ENCODE measurements at places on chromosomes 1 and 21.

DNA sequence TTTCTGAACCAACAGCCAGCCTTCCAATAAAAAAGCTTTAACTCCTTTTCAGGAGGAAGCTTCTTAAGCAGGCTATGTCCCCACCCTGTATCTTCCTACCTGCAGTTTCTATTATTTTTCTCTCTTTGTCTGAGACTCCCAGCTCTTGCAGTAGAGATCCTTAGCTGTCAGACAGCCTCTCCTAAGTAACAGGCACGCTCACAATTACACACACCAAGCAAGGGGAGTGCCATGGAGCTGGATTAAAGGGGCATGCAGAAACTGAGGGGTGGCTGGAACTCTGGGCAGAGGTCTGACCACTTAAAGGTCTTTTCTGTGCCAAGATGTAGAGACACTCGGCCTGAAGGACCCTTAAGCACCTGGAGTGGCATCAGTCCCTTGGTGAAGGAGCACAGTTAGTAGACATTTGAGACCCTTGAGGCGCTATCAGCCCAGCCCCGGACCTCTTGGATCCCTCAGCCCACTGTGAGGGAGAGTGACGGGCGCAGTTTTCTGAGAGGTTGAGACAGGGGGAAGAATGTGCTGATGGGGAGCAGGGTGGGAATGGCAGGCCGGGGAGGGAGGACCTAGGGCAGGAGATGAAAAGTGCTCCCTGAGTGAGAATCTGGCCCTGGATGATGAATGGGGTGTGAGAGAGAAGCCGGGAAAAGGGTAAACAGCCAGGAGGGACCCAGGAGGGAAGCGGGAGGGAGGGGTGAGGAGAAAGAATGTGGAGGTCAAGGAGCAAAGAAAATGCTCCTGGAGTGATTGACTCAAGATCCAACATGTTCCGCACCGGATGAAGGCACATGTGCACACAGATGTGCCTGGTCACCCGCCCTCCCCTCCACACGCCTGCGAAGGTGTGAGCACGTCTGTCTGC is 13.3 kb downstream of the PLXNA2 start:
- DNase-seq = no peak

GRCh38 chr1:177873238-177873637 is 96.6 kb downstream of the SEC16B start:
- peak; percentile 90 for DNase-seq

- DNase-seq = no peak
Observed at GRCh38 chr1:13498553-13498952, 15.2 kb downstream of the LRRC38 start.

DNA sequence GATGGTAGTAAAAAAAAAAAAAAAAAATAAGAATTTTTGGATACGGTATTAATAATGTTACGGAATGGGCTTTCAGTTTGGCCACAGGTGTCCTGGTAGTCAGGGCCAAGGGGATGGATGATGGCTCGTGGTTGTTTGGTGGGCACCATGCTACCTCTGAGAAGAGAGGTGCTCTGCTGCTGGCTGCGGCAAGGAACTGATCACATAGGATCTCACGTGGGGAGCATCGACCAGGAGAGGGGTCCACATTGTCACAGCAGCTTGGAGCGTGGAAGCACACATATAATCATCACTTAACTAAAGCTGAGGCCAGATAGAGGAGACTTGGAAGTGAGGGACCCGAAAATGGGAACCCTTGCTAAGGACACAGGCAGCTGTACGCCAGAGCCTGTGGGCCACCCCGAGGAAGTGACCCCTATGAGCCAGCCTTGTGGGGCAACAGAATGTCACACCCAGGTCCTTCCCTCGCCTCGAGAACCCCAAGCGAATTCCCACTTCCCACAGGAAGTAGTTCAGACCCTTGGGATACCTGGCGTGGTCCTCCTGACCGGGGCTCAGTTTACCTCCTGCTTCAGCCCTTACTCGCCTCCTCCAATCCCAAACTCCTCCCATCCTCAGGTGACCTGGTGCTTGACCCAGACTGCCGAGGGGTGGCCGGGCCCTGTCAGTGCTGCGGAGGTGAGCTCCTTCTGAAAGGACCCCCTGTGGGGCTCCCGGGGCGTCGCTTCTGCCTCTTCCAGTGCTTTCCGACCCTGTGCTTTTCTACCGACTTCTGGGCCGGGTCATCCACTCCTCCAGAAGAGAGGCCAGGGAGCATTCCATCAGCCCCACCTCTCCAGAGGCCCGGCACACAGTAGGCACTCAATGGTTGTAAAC is 222.0 kb downstream of the CAMTA1 start:
- no peak for DNase-seq

GRCh38 chr1:54483875-54484437 is 64.1 kb upstream of the ACOT11 start:
- no peak for DNase-seq

- DNase-seq = no peak
Observed at GRCh38 chr1:154327466-154328317, 2.4 kb downstream of the ATP8B2 start.

- DNase-seq = no peak
Observed at GRCh38 chr1:244328476-244328875, 123.2 kb downstream of the ADSS2 start.

- DNase-seq = no peak
Observed at GRCh38 chr1:182811975-182812722, 22.6 kb downstream of the NPL start.

GRCh38 chr1:43545695-43546387 is 15.2 kb downstream of the PTPRF start:
- no peak for DNase-seq

DNA sequence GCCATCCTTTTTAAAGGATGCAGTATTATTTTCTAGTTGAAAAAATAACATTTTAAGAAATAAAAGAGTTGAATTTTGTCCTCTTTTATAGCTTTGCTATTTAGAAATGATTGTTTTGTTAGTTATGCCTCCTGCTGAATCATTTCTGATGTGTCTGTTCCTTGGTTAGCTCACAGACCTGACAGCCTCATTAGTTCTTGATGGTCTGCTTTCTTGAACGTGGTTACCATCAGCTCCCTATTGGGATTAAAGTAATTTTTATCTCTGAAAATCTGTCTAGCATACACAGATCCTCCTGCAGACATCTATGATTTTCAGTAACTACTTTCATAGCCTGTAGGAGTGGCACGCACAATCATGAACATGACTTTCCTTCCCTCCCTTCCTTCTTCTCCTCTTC is 447.6 kb upstream of the B3GALT2 start:
- no peak for DNase-seq

GRCh38 chr1:44089371-44090048 is 29.1 kb upstream of the KLF17 start:
- no peak for DNase-seq

DNA sequence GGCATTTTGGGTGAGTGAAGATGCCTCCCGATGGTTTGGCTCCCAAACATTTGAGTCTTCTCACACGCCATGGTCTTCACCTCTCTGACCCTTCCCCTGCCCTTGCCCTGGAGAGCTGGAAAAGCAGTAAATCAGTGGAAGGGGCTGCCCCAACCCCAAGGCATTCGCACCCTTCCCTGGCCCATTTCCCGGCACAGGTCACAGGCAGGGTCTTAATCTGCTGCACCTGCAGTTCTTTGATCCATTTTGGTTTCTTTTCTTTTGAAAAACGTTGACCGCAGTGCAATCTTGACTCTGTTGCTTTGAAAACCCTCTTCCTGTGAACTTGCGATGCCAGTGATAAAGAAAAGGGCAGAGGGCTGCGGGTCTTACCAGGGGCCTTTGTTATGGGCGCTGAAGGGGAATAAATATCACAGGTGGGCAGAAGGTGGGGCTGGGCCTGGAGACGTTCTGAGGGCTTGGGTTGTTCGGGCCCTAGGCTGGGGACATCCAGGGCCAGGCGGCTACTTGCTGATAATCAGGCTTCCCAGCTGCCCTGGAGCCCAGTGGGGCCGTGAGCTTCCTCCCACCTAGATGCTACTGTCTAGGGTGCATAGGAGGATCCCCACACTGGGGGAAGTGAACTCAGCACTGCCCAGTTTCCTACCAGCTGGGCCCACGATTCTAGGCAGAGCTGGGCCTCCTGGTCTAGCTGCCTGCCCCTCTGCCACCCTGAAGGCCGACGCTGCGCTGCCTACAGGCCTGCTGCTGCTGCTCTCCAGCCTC is 38.6 kb upstream of the EPS8L3 start:
- no peak for DNase-seq

DNA sequence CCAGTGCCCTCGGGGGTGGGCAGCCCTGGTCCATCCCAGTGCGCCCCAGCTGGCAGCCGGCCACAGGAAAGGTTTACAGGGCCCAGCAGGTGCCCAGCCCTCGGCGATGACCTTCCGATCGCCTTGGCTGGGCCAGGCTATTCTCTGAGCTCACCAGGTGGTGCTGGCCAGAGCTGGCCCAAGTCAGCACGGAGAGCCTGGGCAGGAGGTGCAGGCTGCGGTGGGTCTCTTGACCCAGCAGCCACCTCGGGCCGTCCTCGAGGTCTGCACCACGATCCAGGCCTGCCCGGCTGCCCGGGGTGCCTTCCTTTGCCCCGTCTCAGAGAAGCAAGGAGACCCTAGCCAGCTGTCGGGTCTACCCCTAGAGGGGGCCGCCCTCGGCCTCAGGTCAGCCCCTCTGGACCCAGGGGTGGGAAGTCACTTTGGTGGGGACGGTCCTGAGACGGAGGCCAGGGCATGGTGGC is 370 bp downstream of the PERM1 start:
- no peak for DNase-seq

DNA sequence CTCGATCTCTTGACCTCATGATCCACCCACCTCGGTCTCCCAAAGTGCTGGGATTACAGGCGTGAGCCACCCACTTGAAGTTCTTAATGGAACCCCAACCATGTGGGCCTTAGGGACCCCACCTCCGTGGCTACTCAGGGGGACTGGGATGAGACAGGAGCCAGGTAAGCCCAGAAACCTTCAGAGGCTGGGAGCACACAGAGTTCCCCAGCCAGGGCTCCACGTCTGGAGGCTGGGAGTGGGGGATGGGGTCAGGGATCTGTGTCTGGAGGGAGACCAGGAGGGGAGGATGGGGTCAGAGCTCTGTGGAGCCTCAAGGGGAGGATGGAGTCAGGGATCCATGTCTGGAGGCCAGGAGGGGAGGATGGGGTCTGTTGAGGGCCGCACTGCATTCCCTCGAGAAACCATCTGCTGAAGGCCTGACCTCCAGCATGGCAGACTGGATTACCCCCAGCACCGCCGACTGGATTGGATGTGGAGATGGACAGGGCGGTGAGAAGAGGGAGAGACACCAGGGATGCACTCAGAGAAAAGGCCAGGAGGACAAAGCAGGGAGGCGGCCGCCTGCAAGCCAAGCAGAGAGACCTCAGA is 2.1 kb upstream of the FTCD start:
- no peak for DNase-seq

- DNase-seq = no peak
Observed at GRCh38 chr1:6084781-6085495, 39.2 kb downstream of the KCNAB2 start.

DNA sequence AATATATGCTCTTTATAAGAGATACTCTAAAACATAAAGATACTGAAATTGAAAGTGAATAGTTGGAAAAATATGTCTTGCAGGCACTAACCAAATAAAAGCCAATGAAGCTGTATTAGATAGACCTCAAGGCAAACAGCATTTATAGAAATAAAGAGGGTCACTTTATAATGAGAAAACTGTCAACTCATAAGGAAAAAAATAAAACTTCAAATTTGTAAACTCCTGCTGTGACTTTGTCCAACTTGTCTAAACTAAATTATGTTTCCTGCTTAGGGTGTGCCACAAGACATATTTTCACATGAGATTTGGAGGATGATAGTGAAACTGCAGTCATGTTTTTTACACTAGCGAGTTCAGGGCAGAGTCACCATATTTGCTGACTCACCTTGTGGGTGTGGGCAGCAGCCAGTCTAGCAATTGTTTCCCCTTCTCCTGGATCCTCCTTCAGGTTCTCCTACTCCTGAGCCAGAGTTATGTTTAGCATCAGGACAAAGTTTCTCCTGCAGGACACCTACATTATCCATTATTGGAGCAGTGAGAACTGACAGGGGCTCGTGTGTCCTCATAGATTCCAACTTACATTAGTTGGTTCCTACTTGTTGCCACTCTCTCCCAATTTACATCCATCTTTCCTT is 43.8 kb downstream of the CD53 start:
- DNase-seq = peak; percentile 9

DNA sequence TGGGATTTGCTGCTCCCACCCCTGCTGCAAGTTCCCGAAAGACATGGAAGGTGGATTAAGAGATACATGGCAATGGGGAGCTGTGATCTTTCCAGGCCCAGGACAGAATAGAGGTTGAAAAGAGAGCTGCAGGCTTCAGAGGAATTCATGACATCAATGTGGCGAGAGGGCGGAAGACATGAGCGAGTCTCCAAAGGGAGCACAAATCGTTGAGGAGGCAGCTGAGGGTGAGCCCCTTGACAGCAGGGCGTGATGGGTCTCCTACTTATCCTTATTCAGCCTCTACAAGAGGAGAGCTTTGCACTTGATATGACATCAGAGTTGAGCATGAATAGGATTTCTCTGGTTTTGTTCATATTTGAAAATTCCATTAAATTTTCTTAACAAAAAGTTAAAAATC is 45.5 kb upstream of the TACSTD2 start:
- no peak for DNase-seq

GRCh38 chr1:160371756-160372155 is 4.9 kb downstream of the NHLH1 start:
- no peak for DNase-seq

GRCh38 chr1:6898974-6899539 is 113.8 kb downstream of the CAMTA1 start:
- no peak for DNase-seq

- DNase-seq = no peak
Observed at GRCh38 chr1:1779691-1780597, 1.7 kb upstream of the NADK start.

DNA sequence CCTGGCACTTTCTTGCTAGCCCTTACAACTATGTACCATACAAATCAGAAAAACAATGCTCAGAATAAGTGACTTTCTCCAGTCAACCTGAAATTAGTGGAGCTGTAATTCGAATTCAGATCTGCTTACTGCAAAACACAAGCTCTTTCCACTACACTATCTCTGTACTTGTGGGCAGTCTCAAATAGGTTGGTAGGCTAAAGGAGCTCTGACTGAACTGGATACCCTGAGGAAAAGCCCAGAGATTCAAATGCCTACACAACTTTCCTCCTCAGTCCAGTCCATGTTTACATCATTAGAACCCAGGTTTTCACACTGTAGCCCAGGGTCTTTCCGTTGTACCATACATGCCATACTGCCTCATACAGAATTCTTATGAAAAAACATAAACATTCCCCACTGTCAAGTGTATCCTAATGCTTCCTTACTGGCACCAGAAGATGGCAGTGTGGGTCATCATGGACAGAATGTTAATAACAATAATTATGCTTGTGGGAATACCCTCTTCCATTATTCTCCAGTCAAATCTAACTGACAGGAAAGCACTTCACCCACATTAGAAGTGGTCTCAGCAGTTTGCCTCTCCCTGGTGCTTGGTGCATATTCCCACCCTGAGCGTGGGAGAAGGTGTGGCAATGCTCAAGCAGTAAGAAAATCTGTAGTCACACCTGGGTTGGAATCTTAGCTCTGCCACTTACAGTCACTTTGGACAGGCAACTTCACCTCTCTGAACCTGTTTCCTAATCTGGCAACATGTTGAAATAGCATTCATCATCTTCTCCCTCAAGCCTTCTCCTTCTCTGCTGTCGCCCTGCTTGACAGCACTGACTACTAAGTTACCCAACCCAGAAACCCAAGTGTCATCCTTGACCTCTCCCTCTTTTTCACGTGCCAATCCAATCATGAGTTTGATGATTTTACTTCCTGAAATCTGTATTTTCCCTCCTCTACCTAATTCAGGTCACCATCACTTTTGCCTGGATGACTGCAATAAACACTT is 14.4 kb upstream of the ZFYVE9 start:
- peak; percentile 69 for DNase-seq

- no peak for DNase-seq
Observed at GRCh38 chr1:72432645-72433267, 150.4 kb upstream of the NEGR1 start.

GRCh38 chr1:27959792-27960603 is at the start of gene XKR8:
Gene XKR8, plus strand, starts transcription at chr1:27959973. Its CDS starts 97 bp downstream, at chr1:27960070.
- DNase-seq = peak; percentile 84

Measured in fibroblast of skin of back (primary cell).